ENCODE measurements at places on chromosomes 7 and 10. TPM values are rescaled to one million over a fixed set of nuclear protein-coding genes. Genes with fewer than 3 reads are reported as not detected.

GRCh38 chr7:27912751-27913150 lies 172.8 kb downstream of the TAX1BP1 start:
- no peak for DNase-seq
- no peak overlapping the region for H3K27ac ChIP-seq
- no peaks in the 10 kb centered on the region for H3K4me1 ChIP-seq
- peaks cover 2% of the 10 kb centered on the region for H3K36me3 ChIP-seq
- H3K27me3 ChIP-seq = no peaks in the 10 kb centered on the region

Gene ABCA13
- total RNA-seq = 0.07 TPM

DNA sequence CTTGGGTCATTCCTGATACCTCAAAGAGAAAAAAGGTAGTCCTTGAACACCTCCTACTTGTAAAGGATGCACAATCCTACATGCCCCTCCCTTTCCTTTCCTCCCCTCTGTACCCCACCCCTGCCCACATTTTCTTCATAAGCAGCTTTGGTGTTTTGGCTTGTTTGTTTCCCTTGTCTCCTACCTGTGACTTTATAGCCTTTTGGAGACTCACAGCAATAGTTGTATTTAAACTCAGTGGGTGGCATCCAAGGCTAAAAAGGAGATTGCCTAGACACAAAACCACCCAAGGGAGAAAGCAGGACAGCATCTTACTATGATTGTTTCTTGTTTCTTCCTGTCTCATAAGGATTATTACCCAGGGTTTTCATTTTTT lies 63.4 kb downstream of the EGFR start:
- H3K4me3 ChIP-seq = no peak overlapping the region
- DNase-seq = no peak
- H3K27ac ChIP-seq = no peak overlapping the region
- peaks cover 6% of the 10 kb centered on the region for H3K36me3 ChIP-seq
- peaks cover 2% of the 10 kb centered on the region for H3K27me3 ChIP-seq

Gene C7orf33
- total RNA-seq = not detected

GRCh38 chr7:151012911-151013347 lies 11.4 kb downstream of the ATG9B start:
- H3K4me1 ChIP-seq = peaks cover 17% of the 10 kb centered on the region
- no peaks in the 10 kb centered on the region for H3K36me3 ChIP-seq
- H3K4me3 ChIP-seq = no peak overlapping the region

Gene GRM3
- total RNA-seq = not detected

Gene CYP2C9
- not detected for total RNA-seq

- no peak overlapping the region for H3K4me3 ChIP-seq
- no peaks in the 10 kb centered on the region for H3K27me3 ChIP-seq
- H3K4me1 ChIP-seq = peaks cover 12% of the 10 kb centered on the region
- peaks cover 6% of the 10 kb centered on the region for H3K36me3 ChIP-seq
- no peak for DNase-seq
These were observed 128.4 kb downstream of the GRK5 start for GRCh38 chr10:119335671-119336353.

All from chondrocyte (in vitro differentiated cells).